ENCODE measurements at places on chromosomes 6 and 20.

DNA sequence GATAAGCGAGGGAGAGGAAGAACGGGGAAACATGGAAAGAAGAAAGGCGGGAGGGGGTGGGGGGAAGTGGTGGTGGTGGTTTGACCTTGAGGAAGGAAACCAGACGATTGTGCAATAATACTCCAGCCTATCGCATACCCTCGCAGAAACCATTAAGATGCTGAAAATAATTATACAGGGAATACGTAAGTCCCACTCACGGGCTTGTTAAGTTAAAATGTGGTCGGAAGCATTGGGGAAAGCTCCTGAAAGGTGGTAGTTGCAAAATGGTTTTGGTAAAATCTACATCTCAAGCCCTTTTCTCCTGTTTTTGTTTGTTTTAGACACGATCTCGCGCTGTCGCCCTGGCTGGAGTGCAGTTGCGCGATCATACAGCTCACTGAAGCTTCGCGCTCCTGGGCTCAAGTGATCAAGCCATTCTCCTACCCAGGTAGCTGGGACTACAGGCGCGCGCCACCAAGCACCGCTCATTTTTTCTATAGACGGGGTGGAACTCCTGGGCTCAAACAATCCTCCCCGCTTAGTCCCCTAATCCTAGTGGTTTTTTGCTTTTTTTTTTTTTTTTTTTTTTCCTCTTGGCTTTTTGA lies 128.9 kb upstream of the ZNF184 start:
- DNase-seq, result no peak

DNA sequence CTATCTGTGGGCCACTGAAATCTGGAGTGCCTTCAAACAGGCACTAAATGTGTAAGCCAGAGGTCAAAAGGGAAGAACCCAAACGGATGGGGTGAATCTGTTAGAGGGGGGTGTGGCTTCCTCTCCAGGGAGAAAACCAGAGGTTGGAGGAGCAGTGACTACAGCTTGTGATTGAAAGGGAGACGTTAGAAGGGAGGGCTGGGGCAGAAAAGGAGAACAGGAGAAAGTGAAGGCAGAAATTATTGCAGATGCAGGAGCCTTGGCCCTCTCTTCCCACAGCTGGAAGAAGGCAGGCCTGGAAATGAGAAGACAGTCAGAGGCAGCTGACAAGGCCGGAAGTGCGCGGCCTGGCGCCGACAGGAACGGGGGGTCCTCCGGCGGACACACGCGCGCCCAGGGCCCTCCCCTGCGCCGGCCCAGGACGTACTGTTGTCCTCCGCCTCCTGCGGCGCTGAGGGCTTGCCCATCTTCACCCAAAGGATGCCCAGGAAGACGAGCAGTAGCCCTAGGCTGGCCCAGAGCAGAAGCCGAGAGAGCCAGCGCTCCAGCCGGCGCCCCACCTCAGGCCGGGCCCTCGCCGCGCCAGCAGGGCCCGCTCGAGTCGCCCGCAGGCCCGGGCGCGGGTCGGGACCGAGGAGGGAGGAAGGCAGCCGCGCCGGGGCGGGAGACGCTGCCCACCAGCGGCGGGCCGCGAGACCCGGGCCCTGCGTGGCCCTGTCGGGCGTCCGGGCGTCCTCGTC lies 806 bp downstream of the LEMD2 start:
- peak; percentile 75 for DNase-seq

- DNase-seq, result no peak
Measured at GRCh38 chr20:49982072-49982345, 771 bp upstream of the SNAI1 start.

GRCh38 chr6:17490724-17491123 lies 97.3 kb downstream of the CAP2 start:
- DNase-seq, result no peak

- no peak for DNase-seq
Measured at GRCh38 chr6:31978831-31979230, 3.0 kb upstream of the C4A start.

DNA sequence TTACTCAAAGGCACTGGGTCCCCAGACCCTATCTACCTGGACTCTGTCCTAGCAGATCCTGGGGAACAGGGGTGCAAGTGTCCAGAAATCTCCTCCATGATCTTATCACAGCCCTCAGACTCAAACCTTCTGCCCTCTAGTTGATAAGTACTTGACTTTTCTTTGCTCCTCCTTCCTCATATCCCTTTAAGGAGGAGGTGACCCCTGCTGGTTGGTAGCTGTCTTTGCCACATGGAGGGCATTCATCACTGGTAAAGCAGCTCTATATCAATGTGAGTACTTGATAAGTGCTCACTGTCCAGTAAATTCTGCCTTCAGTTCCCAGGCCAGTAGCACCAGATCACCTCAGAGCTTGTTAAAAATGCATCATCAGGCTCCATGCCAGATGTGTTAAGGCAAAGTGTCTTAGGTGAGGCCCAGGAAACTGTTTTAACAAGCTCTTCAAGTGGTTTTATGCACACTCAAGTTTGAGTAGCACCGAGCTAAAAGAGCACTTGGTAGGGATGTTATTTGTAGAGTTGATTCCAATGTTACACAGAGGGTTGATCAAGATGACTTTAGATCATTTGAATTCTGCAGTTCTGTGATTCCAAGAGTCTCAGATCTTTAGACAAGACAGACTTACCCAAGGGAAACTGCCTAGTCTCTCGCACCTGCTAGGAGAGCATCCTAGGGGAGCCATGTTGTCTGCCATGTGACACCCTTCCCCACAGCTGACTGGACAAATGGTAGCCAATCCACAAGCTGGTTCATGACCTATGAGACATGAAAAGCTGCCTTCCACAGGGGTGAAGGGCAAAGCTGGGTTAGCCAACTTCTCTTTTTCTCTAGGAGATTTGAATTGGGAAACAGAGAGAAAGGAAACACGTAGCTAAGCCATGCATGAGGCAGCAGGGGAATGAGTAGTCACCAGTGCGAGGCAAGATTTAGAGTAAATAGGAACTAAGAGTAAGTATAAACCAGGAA lies 18.6 kb downstream of the TREML2 start:
- peak; percentile 60 for DNase-seq

DNA sequence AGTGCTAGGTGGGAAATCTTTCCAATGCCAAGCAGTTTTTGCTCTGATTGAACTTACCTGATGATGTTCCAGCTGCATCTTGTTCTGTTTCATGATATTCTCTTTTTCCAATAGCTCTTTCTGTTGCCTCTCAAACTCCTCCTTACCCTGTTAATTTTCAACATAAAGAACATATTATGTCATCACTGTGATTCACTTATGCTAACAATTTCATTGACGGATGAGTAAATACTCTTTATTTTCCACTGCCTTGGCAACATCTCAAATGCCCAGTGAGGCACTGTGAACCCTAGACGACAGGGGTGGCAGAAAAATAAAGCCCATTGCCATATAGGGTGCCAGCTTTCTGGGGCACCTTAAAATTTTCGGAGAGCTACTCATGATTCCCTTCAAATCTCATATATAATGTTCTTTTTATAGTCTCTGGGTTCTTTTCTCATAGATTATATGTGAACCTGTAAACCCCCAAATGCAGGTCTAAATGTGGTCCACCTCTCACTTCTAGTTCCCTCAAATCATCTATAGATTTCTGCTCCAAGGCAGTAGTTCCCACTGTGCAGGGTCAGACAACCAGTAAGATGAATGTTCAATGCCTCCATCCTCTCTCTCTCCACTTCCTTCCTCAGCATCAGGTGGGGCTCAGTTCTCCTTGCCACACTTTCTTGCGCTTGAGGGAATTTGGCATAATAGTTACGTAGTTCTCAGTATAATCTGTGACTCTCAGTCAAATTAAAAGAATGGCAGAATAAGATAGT lies 44.1 kb downstream of the NEDD9 start:
- DNase-seq, result no peak

DNA sequence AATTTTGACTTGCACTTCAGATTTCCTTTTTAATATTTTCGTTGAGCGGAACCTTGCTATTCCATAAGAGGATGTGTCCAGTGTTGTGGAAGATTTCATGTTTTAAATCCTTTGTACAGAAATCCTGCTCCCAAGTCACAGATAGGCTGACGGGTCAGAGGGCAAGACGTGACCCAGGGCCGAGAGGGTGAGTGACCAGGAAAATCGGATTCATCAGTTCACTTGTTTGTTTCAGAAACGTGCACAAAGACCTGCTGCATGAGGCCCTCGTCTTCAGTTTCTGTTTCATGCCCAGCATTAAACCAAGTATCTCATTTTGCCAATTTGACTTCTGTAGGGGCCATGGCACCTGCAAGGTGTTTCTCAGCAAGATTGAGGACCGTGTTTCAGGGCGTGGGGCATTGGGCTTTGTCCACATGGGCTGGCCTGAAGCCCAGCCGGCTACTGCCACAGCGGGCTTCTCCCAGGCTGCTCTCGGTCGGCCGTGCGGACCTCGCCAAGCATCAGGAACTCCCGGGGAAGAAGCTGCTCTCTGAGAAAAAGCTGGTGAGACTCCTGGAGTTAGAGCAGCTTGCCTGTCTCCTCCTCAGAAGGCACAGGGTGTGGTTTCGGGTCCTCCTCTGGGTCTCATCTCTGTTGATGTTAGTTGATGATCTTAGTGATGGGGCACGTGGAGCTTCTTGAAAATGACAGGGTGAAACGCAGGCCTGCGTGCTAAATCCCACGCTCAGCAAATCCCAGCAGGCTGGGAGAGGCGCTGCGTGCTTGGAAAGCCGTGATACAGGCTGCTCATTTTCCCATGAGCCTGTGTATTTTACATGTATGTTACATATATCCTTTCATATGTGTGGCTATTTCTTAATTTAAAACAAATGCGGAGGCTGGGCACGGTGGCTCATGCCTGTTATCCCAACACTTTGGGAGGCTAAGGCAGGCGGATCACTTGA lies 10.5 kb downstream of the MTG2 start:
- DNase-seq, result no peak

DNA sequence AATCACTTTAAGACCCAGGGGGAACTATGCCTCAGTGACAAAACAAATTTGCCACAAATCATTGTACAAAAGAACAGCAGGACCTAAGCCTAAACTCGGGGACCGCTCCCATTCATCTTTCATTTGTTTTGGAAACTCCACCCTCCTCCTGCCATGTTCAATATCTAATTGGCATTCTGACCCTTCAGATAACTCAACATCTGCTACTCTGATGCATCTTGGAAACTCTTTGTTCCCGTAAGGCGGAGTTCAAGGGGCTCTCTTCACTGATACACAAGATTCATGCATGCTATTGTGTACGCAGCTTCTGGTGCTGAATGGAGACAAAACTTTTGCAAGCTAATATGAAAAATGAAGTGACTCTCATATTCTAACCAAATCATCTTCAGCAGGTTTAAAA lies 187.6 kb downstream of the ZFP64 start:
- DNase-seq, result no peak

DNA sequence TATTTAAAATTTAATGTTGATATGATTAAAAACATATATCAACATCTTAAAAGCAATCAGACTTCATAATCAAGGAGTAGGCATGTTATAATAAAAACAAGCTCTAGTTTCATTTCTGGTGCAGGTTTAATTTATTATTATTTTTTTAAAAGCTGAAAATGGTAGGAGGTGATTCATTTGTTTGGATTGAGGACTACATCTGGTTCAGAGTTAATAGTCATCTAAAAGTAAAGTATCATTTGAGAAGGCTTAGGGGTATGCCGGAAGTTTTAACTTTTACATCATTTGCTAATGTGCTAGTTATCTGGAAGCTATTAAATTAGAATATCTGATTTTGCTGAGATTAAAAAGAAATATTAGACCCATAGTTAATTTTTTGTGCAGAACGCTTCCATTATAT lies 169.5 kb upstream of the LAMA2 start:
- DNase-seq, result no peak

DNA sequence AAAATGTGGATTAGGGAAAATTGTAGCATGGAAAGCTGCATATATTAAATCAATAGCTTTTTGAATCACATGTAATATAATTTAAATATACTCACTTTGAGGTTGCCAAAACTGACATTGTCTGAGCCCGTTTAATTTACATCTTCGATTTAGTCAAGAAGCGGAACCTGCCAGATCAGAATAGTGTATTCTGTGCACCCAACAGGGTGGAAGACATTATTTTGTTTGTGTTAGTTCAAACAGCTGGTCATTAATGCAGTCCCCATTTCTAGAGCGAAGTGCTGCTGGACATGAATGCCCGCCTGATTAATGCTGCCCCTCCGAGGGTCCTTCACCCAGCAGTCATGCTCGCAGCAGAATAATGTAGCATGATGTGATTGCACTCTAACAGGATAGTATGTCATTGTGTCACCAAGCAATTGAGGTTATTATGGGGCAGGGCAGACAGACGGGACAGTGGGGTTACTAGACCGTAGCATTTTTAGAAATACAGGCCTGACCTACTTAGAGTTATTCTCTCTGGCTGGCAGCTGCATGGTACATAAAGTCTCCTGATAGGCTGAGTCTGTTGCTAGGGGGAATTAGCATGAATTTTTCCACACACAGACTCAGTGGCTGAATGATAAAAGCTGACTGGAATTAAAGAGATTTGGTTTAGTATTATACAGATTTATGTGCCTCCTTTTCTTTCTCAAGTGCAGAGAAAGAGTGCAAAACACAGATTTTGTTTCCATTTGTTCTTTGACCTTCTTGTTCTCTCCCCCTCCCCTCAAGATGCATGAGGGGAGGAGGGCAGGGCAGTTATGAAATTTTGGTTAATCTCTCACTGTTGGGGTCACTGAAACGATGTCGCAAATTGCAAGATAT lies 147.1 kb downstream of the PRL start:
- no peak for DNase-seq

GRCh38 chr20:5065166-5065878 lies 54.4 kb downstream of the PCNA start:
- DNase-seq, result no peak

DNA sequence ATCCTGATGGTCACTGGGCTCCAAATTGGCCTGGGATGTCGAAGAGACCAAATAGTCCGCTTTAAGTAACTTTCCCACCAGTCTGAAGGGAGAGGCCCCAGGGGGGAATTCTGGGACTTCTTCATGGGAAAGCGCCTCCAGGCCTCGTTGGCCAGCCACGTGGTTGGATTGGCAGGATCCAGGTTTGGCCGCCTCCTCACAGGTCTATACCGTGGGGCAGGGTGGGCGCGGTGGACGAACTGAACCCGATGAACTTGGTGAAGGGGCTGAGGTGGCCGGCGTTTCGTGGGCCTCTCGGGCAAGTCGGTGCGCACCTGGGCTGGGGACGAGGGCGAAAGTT lies 297 bp downstream of the POM121L2 start:
- DNase-seq, result no peak

- no peak for DNase-seq
Measured at GRCh38 chr6:94487371-94487770, 1068.0 kb upstream of the EPHA7 start.

GRCh38 chr20:35621560-35621946 lies 5.9 kb downstream of the SPAG4 start:
- no peak for DNase-seq

- DNase-seq, result no peak
Measured at GRCh38 chr6:90874931-90875330, 288.1 kb upstream of the MAP3K7 start.

GRCh38 chr20:56345911-56346310 lies 12.9 kb upstream of the FAM210B start:
- no peak for DNase-seq

GRCh38 chr6:111601886-111602285 lies 3.8 kb downstream of the TRAF3IP2 start:
- DNase-seq, result no peak

All from activated T-cell treated with anti-CD3 and anti-CD28 coated beads, Interleukin-2, amount 50 U/mL, for 72 hours (primary cell).